ENCODE measurements at places on chromosomes 7 and 10.

GRCh38 chr7:31440511-31440910 lies 73.4 kb upstream of the ITPRID1 start:
- DNase-seq: no peak

GRCh38 chr10:36676321-36676720 lies 449.1 kb upstream of the ANKRD30A start:
- no peak for DNase-seq

DNA sequence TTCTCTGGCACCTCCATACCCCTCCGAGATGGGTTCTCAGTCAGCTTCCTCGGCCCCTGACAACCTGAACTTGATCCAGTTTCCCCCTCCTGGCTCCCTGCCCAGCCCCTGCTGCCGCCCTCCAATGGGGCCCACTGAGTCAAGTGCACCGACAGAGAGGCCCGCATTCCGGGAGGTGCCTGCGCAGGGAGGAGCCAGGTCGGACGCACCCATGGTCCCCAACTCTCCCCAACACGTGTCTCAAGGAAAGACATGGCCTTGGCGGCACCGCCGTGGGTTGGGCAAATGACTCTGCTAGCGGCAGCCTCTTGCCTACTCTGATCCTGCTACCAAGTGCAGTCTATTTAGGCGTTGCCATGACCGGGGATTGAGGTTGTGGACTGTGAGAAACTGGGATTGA lies 275.3 kb downstream of the SNX13 start:
- DNase-seq: no peak

- no peak for DNase-seq
These were observed 144.6 kb downstream of the WDR11 start for GRCh38 chr10:120995768-120996167.

GRCh38 chr10:44589944-44590449 lies 205.1 kb upstream of the CXCL12 start:
- no peak for DNase-seq

DNA sequence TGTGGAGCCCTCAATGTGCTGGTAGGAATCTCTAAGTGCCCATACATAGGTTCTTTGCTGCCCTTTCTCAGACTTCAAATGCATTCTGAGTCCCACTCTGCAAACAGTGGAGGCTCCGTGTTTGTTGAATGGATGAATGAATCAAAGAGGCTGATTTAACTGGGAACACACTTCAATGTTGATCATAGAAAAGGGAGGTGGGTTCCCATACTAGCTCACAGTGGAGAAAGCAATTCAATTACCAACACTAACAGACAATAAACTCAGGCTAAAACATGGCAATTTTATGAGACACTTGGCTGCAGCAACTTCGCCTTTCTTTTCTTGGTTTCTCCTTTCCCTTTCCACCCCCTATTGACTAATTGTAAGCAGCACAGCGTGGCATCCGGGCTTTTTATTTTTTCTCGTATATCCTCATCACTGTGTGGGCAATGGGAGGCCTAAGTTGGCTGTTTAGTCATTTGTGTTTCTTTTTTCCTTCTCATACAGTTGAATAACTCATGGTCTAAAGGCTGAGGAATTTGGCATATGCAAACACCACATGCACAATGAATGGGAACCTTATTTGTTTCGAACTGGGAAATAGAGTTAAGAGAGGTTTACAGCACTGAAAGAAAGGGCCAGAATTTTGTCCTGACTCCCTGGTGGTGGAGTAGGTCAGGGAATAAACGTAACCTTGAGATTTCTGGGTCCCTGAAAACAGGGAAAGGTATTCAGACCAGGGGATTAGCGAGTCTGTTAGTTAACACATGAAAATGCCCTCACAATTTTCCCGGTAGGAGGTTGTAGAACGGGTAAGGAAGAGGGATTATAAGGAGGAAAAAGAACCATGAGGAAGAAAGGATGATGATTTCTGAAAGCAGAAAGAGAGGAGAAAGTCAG lies 858.5 kb downstream of the KCNMA1 start:
- DNase-seq: no peak

GRCh38 chr7:157613575-157614322 lies 276.9 kb downstream of the DNAJB6 start:
- DNase-seq: no peak

GRCh38 chr10:120819366-120819765 lies 31.8 kb upstream of the WDR11 start:
- no peak for DNase-seq

- DNase-seq: no peak
These were observed 25.8 kb upstream of the SLF2 start for GRCh38 chr10:100886963-100887362.

- no peak for DNase-seq
These were observed 63.7 kb upstream of the ARID5B start for GRCh38 chr10:61837755-61838171.

- DNase-seq: no peak
These were observed 69.6 kb downstream of the NT5C2 start for GRCh38 chr10:103123282-103124024.

DNA sequence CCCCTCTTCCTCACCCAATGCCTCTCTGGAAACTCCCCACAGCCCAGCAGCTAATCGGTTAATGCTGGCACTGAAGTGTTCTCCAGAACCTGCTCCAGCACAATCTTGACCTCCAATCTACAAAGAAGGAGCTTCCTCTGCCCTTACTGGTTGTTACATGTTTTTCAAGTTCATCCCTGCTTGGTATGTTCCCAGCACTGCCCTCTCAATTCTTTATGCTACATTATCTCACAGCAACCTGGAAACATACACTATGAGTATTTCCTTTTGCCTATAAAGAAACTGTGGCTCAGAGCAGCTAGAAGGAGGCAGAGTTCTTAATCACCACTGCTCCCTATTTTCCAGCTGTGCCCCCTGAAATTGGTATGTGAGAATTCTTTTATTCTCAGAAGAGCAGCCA lies 84.1 kb upstream of the KMT2E start:
- no peak for DNase-seq

DNA sequence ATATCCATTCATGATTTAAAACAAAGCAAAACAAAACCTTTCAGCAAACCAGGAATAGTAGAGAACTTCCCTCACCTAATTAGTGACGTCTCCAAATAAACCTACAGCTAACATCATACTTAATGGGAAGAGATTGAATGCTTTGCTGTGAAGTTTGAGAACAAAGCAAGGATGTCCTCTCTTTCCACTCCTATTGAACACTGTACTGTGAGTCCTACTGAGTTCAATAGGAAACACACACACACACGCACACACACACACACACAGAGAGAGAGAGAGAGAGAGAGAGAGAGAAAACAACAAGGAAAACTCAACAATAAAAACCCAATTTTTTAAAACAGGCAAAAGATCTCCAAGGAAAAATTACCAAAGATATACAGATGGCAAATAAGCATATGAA lies 32.3 kb downstream of the PODXL start:
- no peak for DNase-seq

DNA sequence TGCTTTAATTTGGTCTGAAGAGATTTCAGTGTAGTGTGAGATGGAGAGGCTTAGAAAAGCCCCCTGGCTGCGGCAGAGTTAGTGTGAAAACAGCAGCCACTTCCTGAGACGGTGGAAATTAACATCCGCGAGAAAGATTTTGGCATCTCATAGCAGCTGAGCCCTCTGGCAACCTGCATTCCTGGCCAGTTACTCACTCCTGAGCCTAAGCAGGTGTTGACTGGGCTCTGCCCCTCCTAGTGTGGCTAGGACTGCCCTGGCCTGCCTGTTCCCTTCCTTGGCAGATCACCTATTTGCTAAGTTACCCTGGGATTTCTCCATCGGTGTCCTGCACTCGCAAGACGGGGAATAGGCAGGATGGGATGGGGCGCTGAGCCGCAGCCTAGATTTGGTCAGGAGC lies 57.6 kb upstream of the LMTK2 start:
- DNase-seq: no peak

- no peak for DNase-seq
These were observed 12.4 kb upstream of the PRKAR1B start for GRCh38 chr7:739455-739982.

DNA sequence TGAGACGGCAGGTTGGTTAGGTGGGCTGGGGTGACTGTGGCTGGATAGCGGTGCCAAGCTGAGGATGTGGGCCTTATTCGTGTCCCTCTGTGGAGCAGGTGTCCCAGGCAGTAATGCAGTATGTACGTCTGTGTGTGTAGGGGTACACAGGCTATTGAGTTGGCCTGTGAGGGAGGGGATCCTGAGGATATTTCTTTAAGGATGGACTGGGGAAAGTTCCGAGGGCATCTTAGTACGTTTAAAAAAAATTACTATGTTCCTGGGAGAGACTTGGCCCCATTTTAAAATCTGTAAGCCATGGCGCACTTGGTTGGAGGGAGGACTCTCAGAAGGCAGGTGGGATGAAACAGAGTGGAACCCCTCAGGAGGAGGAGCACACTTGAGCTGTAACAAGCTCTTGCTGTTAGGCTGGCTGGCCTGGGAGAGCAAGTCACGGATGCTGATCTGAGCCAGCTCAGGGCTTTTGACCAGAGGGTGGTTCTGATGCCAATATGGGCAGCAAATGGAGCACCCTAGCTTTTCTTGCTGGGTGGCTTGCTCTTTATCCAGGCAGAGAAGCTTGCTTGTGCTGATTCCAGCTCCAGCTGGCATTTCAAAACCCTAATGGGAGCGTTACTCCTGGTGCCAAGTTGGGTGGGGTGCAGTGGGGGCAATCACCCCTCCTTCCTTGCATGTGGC lies 765 bp downstream of the WBP1L start:
- no peak for DNase-seq

DNA sequence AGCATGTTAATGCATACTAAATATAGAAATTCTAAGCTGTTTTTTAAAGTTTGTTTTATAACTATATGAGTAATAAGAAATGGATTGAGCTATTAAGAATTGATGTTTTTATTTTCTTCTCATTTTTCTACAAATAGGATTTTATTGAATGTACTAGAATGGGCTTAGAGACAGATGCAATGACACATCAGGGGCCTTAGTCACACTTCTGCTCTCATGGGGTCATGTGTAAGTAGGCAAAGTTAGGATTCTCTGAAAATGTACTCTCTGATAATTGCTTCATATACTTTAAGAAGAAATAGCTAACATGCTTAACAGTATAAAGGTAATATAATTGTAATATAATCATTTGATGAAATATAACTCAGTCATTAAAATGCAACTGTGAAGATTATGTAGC lies 154.6 kb downstream of the ZNF438 start:
- no peak for DNase-seq

- DNase-seq: no peak
These were observed 265.1 kb downstream of the PRPF18 start for GRCh38 chr10:13851906-13852305.

GRCh38 chr7:157633465-157634185 lies 296.8 kb downstream of the DNAJB6 start:
- no peak for DNase-seq

DNA sequence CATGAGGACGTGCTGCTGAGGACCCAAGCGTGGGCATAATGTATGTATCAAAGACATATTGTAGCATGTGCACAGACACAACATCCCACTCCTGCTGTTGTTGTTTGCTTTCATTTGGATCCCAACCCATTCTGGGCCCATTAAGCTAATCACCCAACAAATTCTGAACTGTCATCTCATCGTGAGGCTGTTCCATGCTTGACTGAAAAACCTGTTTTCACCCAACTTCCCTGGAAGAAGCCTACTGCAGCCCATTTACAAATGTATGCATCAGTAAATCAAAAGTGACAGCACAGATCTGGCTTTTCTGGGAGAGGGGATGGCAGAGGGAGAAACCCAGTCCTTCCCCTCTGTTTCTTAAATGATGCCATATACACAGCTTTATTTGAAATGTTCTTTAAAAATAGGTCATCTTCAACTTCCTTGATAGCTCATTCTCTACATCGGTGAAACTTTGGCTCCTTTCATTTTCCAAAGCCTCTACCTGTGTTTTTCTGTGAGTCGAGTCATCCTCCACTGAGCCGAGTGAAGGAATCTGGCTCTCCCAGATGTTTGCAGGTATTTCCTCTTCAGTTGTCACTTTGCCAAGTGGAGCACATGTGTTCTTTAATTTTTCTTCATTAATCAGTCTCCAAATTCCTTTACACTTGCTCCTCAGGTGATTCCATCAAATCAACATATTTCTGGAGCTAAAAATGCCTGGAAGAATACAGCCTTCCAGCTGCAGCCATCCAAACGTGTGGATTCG lies 151.8 kb downstream of the CHN2 start:
- no peak for DNase-seq

DNA sequence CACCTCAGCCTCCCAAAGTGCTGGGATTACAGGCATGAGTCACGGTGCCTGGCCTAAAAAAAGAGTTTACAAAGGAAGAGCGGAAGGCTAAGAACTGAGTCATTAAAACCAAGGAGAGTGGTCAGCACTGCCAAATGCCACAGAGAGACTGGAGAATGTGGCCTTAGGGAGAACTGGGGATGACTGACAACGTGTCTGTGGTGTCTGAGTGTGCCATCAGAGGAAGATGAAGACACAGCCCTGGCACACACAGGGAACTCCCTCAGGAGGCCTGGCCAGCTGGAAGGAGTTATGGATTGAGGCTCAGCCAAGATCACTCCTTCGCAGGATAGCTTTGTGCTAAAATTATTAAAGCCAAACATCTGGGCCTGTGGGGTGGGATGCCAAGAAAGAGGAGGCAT lies 3.9 kb upstream of the INA start:
- no peak for DNase-seq

- DNase-seq: no peak
These were observed 52.8 kb downstream of the ABLIM1 start for GRCh38 chr10:114605155-114605797.

DNA sequence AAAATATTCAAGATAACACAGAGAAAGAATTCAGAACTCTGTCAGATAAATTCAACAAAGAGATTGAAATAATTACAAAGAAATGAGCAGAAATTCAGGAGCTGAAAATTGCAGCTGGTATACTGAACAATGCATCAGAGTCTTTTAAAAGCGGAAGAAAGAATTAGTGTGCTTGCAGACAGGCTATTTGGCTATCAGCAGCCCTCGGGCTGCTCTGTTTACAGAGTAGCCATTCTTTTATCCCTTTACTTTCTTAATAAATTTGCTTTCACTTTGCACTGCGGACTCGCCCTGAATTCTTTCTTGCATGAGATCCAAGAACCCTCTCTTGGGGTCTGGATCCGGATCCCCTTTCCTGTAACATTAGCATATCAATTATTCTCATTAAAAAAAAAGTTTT lies 1040.0 kb downstream of the SORCS3 start:
- DNase-seq: no peak

DNA sequence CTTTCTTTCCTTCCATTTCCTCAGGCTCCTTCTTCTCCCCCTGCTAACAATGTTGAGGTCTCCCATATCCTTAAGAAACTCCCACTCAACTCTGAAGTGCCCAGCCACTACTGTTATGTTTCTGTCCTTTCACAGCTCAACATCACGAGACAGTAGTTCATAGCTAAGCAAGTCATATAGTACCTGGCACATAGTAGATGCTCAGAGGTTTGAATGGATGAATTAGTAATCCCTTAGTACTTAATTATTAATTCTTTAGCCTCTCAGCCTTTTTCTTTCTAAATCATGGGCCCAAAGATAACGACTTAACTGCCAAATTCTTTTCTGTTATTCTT lies 22.6 kb downstream of the CSGALNACT2 start:
- no peak for DNase-seq

GRCh38 chr7:36066343-36066664 lies 86.8 kb upstream of the EEPD1 start:
- no peak for DNase-seq

GRCh38 chr7:6559896-6560295 lies 8.6 kb upstream of the GRID2IP start:
- DNase-seq: no peak

Measured in effector memory CD8-positive, alpha-beta T cell (primary cell).